ENCODE measurements at places on chromosomes 16 and 17. TPM values are rescaled to one million over a fixed set of nuclear protein-coding genes. Genes with fewer than 3 reads are reported as not detected.

DNA sequence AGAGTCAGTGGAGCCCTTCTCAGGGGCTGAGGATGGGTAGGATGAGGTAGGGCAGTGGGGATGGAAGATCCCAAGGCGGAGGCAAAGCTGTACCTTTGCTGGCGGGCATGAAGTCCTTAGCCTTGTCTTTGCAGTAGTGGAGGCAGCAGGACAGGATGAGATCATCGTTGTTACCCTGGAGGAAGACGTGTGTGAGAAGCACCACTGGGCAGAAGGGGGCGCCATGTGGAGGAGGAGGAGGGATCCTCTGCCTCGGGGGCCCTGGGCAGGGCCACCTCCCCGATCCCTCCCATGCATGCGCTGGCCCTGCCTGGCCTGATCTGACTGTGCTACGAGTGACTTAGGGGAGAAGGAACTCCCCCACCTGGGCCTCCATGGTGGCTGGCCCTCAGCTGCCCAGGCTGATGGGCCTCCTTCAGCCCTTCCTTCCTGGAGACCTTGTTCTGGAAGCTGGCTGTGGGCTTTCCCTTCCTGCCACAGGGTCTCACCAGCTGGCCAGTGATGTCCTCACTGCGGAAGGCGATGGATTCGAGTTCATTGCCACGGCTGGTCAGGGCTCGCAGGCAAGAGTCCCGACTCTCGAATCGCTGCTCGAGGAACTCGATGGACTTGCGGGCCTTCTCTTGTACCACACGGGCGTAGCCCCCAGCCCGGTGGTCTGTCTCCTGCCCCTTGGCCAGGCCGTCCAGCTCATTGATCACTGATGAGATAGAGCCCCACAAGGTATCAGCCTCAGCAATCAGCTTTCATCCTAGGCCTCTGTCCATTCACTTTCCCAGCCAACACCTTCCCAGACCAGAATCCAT lies 10.3 kb downstream of the HIC1 start:
- DNase-seq, result no peak
- H3K4me1 ChIP-seq, result peaks cover 6% of the 10 kb centered on the region
- H3K36me3 ChIP-seq, result peaks cover 25% of the 10 kb centered on the region
- no peak overlapping the region for H3K4me3 ChIP-seq
- peak overlapping the region; percentile 37 for H3K27ac ChIP-seq

Gene PRSS36
- total RNA-seq, result 2.2 TPM

- H3K27ac ChIP-seq, result no peak overlapping the region
- H3K4me3 ChIP-seq, result no peak overlapping the region
- DNase-seq, result no peak
- no peaks in the 10 kb centered on the region for H3K4me1 ChIP-seq
These were observed 10.6 kb upstream of the SSTR5 start for GRCh38 chr16:1061769-1062505.

Gene PLA2G10
- not detected for total RNA-seq

Gene TMC7
- 0.11 TPM for total RNA-seq

DNA sequence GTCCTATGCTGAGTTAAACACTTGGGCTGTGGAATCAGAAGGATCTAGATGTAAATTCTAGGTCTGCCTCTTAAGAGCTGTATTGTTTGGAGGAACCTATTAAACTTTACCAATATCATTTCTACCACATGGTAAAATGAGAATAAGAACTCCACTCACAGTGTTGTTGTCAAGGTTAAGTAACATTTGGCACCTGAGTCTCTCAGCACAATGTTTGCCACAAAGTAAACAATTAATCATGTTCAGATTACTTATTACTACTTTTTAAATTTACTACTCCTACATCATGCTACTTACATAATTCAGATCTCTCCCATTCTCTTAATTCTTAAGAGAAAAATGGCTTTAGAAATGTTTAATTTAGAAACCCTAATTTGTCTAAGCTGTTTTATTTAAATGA lies 305.9 kb downstream of the CA10 start:
- H3K27ac ChIP-seq, result no peak overlapping the region
- H3K4me3 ChIP-seq, result no peak overlapping the region
- DNase-seq, result no peak

DNA sequence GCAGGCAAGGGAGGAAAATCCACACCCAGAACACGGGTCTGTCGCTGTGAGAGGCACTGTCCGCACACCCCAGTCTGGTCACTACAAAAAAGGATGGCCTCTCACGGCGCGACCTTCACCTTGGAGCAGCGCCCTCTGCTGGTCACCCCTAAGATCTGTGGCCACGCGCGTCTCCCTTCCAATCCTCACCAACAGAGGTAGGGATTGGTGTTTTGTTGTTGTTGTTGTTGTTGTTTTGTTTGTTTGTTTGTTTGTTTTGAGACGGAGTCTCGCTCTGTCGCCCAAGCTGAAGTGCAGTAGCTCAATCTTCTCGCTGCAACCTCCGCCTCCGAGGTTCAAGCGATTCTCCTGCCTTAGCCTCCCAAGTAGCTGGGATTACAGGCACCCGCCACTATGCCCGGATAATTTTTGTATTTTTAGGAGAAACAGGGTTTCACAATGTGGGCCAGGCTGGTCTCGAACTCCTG lies 15.0 kb upstream of the C17orf58 start:
- no peaks in the 10 kb centered on the region for H3K36me3 ChIP-seq
- H3K27ac ChIP-seq, result no peak overlapping the region
- H3K4me3 ChIP-seq, result no peak overlapping the region
- peak; percentile 54 for DNase-seq
- H3K27me3 ChIP-seq, result no peaks in the 10 kb centered on the region

- DNase-seq, result no peak
- H3K4me1 ChIP-seq, result no peaks in the 10 kb centered on the region
These were observed 19.6 kb upstream of the CPNE2 start for GRCh38 chr16:57072616-57073275.

DNA sequence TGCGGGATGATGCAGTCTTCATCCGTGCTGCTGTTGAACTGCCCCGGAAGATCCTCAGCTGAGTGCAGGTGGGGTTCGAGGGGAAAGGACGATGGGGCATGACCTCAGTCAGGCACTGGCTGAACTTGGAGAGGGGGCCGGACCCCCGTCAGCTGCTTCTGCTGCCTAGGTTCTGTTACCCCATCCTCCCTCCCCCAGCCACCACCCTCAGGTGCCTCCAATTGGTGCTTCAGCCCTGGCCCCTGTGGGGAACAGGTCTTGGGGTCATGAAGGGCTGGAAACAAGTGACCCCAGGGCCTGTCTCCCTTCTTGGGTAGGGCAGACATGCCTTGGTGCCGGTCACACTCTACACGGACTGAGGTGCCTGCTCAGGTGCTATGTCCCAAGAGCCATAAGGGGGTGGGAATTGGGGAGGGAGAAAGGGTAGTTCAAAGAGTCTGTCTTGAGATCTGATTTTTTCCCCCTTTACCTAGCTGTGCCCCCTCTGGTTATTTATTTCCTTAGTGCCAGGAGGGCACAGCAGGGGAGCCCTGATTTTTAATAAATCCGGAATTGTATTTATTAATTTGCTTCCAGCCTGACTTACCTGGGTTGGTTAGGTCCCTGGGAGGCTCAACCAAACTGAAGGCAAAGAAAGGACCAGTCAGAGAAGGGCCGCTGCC lies 5.8 kb downstream of the TRAF4 start:
- no peak for DNase-seq
- H3K4me1 ChIP-seq, result peaks cover 37% of the 10 kb centered on the region
- H3K27ac ChIP-seq, result peak overlapping the region; percentile 62

Gene HCRT
- total RNA-seq, result not detected

Gene HSD17B2
- not detected for total RNA-seq

- H3K36me3 ChIP-seq, result no peaks in the 10 kb centered on the region
- no peak overlapping the region for H3K27ac ChIP-seq
- DNase-seq, result no peak
These were observed 5.6 kb downstream of the SPATA32 start for GRCh38 chr17:45256114-45256966.

- no peaks in the 10 kb centered on the region for H3K36me3 ChIP-seq
- H3K27me3 ChIP-seq, result peaks cover 15% of the 10 kb centered on the region
- peak; percentile 49 for DNase-seq
- peak overlapping the region; percentile 4 for H3K4me3 ChIP-seq
- H3K4me1 ChIP-seq, result peaks cover 26% of the 10 kb centered on the region
These were observed 6.9 kb downstream of the PHOSPHO1 start for GRCh38 chr17:49223517-49224197.

GRCh38 chr16:51818342-51818944 lies 667.4 kb upstream of the SALL1 start:
- no peaks in the 10 kb centered on the region for H3K27me3 ChIP-seq
- H3K4me3 ChIP-seq, result no peak overlapping the region
- DNase-seq, result peak; percentile 58
- H3K4me1 ChIP-seq, result peaks cover 13% of the 10 kb centered on the region
- H3K27ac ChIP-seq, result no peak overlapping the region
- no peaks in the 10 kb centered on the region for H3K36me3 ChIP-seq

DNA sequence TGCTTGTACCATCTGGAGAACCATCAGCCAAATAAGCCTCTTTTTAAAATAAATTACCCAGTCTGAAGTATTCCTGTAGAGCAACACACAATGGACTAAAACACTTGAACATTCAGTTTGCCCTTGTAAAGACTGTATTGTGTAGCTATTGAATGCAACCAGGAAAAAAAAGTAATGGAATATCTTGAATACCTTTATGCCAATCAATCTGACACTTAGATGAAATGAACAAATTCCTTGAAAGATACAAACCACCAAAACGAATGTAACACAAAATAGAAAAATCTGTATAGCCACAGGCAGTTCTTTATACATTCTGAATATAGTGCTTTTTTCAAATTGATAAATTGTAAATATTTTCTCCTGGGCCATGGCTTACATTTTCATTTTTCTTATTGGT lies 63.3 kb upstream of the KCNJ16 start:
- H3K27me3 ChIP-seq, result no peaks in the 10 kb centered on the region
- no peak overlapping the region for H3K27ac ChIP-seq
- H3K36me3 ChIP-seq, result no peaks in the 10 kb centered on the region
- peaks cover 3% of the 10 kb centered on the region for H3K4me1 ChIP-seq

GRCh38 chr17:74528491-74529199 lies 2.6 kb downstream of the CD300LB start:
- H3K36me3 ChIP-seq, result no peaks in the 10 kb centered on the region
- no peak overlapping the region for H3K27ac ChIP-seq
- no peaks in the 10 kb centered on the region for H3K4me1 ChIP-seq
- H3K4me3 ChIP-seq, result no peak overlapping the region
- DNase-seq, result no peak

DNA sequence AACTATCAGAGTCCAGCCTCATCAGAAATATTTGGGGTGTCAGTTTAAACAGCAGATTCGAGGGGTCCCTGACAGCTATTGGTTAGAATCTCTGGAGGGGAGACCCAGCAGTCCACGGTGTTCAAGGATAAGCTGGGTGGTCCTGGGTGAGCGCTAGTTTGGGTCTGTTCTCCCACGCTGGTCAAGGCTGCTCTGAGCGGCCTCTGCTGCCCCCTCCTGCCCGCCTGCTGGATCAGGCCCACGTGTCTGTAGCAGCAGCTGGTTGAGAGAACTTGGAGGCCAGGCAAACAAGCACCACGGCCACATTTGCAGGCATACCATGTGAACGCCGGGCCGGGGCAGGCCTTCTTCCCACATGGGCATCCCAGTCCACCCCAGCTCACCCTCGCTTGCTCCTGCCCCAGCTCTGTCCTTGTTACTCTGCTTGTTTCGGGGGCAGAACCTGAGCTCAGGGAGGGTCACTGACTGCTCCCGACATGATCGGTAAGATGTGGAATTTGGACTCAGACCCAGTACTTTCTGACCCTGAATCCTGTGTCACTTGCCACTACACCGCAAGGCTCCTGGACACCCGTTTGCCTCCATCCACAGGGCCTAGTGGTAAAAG lies 7.4 kb downstream of the FOXF1 start:
- H3K27me3 ChIP-seq, result peaks cover 18% of the 10 kb centered on the region
- peak; percentile 32 for DNase-seq
- peaks cover 6% of the 10 kb centered on the region for H3K4me1 ChIP-seq
- H3K27ac ChIP-seq, result no peak overlapping the region
- no peak overlapping the region for H3K4me3 ChIP-seq

Gene CCL13
- total RNA-seq, result 3.2 TPM

DNA sequence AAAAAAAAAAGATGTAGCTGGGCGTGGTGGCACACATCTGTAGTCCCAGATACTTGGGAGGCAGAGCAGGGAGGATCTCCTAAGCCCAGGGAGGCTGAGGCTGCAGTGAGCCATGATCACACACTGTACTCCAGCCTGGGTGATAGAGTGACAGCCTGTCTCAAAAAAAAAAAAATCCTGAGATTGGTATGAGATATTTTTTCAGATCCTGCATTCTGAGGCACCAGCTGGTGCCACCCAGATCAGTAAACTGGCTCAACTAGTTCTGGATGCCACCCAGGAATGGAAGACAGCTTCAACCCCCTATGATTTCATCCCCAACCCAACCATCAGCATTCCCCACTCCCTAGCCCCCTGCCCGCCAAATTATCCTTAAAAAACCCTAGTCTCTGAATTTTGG lies 7.1 kb upstream of the GJC1 start:
- no peak overlapping the region for H3K27ac ChIP-seq
- H3K27me3 ChIP-seq, result no peaks in the 10 kb centered on the region
- DNase-seq, result no peak
- no peaks in the 10 kb centered on the region for H3K36me3 ChIP-seq

Gene C16orf92
- total RNA-seq, result not detected

Gene ABCA8
- 57.5 TPM for total RNA-seq

Gene SMIM36
- total RNA-seq, result not detected

DNA sequence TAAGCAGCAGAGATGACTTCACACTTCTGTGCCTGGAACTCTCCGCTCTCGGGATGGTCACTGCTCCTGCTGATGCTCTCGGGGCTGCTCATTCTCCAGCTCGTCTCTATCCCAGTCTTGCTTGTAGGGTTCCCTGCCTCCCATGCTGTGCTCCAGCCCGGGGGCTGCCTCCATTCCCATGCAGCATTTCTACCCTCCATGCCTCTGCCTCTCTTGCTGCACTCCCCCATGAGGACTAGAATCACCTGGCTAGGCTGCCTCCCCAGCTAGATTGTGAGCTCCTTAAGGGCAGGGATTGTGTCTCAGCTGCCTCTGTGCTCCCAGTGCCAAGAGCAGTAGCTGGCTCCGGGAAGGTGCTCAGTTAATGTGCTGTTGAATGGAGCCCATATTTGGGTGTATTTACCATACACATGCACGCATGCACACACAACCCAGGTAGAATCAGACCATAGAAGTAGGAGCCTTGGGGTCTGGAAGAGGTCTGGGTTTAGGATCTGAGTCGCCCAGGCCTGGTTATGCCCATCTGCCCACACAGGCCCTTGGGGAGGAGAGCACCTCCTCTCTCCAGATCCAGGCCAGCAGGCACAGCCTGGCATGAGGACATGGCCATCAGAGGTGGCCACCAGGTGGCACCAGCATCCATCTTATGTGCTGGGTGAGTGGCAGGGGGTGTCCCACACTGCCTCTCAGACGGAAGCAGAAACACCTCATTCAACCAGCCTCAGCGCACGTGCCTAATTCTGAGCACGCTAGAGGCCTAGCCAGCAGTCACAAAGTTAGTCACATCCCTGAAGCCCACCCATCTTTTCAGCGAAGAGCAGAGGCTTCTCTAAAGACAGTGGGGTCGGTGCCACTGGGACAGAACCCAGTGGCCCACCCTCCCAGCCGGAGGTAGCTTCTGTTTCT lies 9.3 kb downstream of the GIT1 start:
- H3K36me3 ChIP-seq, result peaks cover 37% of the 10 kb centered on the region
- no peaks in the 10 kb centered on the region for H3K27me3 ChIP-seq
- H3K4me1 ChIP-seq, result no peaks in the 10 kb centered on the region
- H3K4me3 ChIP-seq, result no peak overlapping the region
- H3K27ac ChIP-seq, result no peak overlapping the region

Gene SGCA
- not detected for total RNA-seq

Gene FBXW10
- total RNA-seq, result 1.2 TPM

Gene HOXB7
- 1.0 TPM for total RNA-seq

Data from thyroid gland (tissue), 4 donors.